ENCODE measurements at places on chromosomes 6 and 20. TPM values are rescaled to one million over a fixed set of nuclear protein-coding genes. Genes with fewer than 3 reads are reported as not detected.

DNA sequence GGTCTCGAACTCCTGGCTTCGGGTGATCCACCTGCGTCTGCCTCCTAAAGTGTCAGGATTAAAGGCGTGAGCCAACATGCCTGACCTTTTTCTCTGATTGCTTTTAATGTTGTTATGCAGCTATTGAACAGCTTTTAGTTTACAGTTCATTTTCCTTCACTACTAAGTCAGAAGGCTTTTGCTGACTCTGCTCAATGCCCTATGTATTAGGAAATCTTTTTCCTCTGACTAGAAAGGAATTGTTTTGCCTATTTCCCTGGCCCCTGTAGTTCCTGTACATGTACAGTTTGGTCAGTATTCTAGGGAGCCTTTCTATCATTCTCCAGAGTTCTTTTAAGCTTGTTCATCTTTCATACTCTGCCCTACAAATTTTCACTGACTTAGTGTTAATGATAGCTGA is 280.2 kb downstream of the CDKAL1 start:
- no peak for DNase-seq
- H3K27me3 ChIP-seq, result no peaks in the 10 kb centered on the region
- H3K4me1 ChIP-seq, result peaks cover 20% of the 10 kb centered on the region
- no peak overlapping the region for H3K27ac ChIP-seq

DNA sequence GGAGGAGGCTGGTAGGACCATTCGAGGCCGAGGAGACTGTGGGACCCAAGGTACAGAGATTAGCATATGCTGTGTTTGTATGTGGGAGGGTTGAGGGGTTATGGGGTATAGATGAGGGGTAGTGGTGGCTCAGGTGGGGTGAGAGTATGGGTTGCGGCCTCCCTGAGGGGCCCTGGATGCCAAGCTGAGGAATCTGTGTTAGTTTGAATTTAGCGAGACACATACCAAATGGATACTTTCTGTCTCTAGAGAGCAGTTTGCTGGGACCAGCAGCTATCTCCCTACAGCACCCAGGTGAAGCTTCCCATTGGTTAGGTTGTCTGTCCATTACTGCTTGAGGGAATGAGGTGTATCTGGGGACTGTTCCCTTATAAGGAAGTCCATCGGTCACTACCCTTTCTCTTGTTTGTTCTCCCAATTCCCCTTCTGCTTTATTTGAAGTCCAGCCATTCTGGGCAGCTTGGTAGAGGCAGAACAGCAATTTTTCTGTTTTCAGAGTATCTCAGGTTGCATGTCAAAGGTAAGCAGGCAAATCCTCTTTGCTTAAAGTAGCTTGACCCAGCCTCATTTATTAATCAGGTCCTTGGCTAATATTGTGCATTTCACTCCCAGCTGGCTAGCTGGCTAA is 15.2 kb downstream of the CHMP4B start:
- H3K27me3 ChIP-seq, result no peaks in the 10 kb centered on the region
- H3K36me3 ChIP-seq, result no peaks in the 10 kb centered on the region
- no peak for DNase-seq
- H3K4me3 ChIP-seq, result no peak overlapping the region
- peak overlapping the region; percentile 46 for H3K27ac ChIP-seq

The TSPO2 gene
- not detected for total RNA-seq

DNA sequence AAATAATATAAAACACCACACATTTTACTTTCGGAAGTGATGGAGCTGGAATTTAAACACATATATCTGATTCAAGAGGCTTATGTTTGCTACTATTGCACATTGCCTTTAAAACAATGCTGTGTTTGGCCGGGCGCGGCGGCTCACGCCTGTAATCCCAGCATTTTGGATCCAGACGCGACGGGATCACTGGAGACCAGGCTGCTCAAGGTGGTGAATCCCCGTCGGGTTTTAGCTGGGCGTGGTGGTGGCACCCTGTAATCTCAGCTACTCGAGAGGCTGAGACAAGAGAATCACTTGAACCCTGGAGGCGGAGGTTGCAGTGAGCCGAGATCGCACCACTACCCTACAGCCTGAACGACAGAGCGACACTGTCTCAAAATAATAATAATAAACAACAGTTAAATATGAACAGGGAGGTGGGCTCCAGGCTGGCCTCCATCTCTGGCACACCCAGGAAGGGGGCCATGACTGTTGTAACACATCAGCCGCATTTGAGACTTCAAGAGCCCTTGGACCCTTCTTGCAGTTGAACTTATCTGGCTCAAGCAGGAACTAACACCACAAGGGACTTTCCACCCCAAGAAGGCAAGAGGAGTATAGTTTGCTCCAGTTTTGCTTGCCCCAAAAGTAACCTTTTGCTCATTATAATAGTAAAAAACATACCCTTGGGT is 127.1 kb upstream of the ZNF184 start:
- no peaks in the 10 kb centered on the region for H3K36me3 ChIP-seq
- no peak overlapping the region for H3K27ac ChIP-seq
- H3K4me3 ChIP-seq, result no peak overlapping the region
- H3K27me3 ChIP-seq, result peaks cover 100% of the 10 kb centered on the region
- DNase-seq, result no peak
- H3K4me1 ChIP-seq, result no peaks in the 10 kb centered on the region

- peaks cover 76% of the 10 kb centered on the region for H3K4me1 ChIP-seq
- H3K27ac ChIP-seq, result peak overlapping the region; percentile 22
- H3K27me3 ChIP-seq, result no peaks in the 10 kb centered on the region
- no peak for DNase-seq
These were observed 50.3 kb upstream of the NAA20 start for GRCh38 chr20:19966840-19967239.
